ENCODE measurements at places on chromosomes 5 and 9.

- no peak for DNase-seq
These were observed 110.4 kb downstream of the EFNA5 start for GRCh38 chr5:107560377-107560776.

- no peak for DNase-seq
These were observed 57.1 kb downstream of the MAST4 start for GRCh38 chr5:66653325-66653724.

DNA sequence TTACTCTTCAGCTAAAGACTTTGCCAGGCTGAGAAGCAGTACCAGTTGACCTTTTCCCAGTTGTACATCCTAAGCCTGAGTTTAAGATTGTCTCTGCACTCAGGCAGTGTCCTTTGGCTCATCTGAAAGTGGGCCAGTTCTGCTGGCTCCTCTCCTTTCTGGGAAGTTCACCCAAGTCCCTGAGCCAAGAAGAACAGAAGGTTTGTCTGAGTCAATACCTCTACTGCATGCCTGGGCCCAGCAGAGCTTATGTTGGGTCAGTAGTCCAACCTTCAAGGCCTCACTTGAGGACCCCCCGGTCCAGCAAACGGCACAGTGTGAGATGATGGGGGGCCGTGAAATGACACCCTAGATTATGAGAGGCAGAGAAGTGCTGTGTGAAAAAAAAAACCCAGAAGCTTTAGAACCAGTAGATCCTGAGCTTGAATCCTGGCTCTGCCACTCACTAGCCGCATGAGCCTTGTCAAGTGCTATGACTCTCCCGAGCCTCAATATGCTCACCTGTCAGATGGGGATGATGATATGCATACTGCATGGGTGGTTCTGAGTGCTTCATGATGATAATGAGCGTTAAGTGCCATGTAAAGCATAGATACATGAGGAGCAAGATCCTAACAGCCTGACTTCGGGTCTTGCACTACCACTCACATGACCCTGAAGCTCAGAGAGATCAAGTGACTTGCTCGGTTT is 156.0 kb downstream of the MACROH2A1 start:
- DNase-seq: no peak

GRCh38 chr9:4375424-4376200 is 75.7 kb upstream of the GLIS3 start:
- no peak for DNase-seq

DNA sequence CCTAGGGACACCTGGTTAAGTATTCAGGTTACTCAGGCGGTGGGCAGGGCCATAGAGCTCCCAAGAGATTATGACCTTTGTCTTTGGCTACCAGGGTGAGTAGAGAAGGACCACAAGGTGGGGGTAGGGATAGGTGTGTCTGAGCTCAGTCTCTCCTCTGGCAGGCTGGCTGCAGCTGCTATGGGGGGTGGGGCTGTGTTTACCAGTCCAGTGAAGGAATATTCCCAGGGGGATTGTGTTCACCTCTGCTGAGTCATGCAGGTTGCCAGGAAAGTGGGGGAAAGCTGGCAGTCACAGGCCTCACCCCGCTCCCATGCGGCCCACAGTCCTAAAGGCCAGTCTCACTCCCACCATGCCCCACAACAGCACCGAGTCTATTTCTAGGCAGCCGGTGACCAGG is 53.6 kb upstream of the POU5F2 start:
- DNase-seq: no peak

DNA sequence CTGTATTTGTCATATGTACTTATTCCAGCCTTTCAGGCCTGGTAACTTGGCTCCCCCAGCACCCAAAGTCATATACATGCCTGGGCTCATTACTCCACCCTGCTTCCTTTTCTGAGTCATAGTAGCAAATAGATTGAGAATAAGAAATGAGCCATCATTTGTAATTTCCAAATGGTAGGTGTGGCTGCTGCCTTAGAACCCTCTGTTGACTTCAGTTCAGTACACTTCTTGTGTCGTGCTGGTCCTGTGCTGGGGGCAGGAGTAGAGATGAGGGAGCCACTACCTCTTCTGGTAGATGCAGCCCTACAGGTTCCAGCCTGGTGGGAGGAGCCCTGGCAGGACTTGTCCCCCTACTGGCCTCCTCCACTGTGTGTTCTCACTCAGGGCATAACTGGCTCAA is 11.1 kb downstream of the GM2A start:
- no peak for DNase-seq

Measured in stimulated activated CD8-positive, alpha-beta memory T cell treated with anti-CD3 and anti-CD28 coated beads, Interleukin-7, amount 100 ng/mL, for 1 hour (primary cell).